Stimulated activated CD8-positive, alpha-beta memory T cell treated with anti-CD3 and anti-CD28 coated beads, Interleukin-2, amount 100 ng/mL, for 1 hour (primary cell): ENCODE measurements at places on chromosomes 2 and 18.

- no peak for DNase-seq
These were observed 265.9 kb upstream of the SPHKAP start for GRCh38 chr2:228447266-228447915.

DNA sequence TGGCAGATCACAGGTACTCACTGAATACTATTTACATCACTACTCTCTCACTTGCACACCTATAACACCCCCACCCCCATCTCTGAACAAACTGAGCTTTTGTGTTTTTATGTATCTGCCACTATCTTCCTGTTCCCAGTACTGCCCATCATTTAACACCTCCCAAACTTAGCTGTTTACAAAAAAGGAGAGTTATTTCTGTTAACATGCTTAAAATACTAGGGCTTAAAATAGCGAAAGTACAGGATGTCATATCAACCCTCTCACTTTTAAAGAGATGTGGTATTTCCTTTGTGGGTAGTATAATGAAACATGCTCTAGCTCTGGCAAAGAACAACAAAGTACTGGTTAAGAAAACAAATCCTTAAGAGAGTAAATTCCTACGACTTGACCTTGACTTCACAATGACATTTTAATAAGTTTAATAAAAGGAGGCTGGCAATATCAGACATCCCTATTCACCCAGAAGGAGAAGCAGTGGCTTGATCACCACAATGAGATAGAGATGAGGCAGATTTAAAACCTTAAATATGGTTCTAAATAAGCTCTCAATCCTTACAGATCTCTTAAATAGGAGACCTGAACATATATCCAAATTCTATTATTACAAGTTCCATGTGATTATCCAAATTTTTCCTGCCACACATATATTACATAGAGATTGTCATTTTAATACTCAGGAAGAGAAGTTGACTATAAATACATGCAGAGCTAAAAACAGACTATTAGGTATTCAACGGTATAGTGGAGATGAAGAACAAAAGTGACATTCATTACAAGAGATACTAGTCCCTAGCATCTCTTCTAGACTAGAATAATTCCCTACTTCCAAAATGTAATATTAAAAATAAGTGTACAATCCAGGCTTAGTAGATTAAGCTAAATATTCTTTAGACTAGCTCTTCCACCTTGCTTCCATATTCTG, 36.9 kb downstream of the TRAK2 start:
- no peak for DNase-seq

DNA sequence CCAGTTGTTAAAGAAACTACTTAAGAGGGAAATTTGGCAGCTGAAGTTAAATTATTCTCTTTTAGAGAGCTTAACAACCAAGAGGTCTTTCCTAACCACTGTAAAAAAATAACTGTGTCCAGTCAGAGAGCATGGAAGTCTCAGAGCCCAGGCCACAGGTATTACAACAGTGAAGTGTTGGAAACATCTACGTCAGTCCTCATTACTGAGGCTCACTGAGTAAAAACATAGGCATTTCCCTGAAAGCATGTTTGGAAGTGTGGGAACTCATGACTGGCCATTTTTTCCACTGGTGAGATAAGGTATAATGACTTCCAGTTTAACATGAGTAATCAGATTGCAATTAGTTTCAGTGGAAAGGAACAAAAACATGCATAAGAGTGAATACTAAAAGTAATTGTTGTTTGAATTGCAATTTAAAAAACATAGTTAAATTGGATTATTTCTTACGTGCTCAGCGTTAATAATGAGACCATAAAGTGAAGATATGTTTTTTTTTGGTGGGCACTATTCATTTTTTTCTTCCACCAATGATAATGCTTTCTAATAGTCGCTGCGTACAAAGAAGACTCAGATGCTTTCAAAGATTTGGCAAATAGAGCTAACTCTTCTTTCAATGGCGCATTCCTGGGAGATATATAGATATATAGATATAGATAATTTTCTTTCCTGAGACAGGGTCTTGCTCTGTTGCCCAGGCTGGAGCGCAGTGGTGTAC, 60.8 kb downstream of the EFEMP1 start:
- no peak for DNase-seq

DNA sequence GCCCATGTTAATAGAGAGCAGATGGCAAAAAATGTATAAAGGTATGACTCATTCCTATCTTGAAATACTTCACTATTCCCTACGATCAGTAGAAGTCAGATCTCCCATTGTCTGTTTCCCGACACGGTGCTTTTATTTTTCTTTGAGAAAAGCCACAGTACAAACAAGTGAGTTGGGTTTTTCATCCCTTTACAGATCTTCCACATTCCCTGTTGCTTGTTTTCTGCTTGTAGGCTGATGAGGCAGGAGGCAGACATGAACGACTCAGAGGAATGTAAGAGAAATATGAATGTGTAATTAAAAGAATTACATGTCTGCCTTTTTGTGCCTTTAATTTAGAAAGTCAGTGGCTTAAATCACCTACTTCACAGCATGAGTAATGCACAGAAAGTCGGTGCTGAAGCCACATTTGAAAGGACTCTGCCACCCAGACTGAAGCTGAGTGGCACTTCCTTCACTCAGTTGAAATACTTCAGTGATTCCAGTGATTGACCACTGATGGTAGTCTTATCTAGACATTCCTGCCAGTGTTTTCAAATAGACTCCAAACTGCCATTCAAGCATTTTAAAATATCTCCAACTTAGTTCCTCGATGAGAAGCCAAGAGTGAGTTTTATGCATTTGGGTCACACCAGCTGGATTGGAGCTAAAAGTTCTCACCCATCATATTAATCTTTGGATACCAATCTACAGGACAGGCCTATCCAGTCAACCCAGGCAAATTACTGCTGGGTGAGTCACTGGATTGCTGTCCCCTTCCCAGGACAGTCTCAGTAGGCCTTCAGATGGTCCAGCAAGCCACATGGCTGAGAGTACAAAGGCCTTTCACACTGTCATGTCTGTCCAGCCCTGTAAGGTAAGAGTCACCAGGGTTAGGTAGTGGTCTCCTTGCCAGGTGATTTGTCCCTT, 79.0 kb downstream of the COLEC12 start:
- DNase-seq: no peak

DNA sequence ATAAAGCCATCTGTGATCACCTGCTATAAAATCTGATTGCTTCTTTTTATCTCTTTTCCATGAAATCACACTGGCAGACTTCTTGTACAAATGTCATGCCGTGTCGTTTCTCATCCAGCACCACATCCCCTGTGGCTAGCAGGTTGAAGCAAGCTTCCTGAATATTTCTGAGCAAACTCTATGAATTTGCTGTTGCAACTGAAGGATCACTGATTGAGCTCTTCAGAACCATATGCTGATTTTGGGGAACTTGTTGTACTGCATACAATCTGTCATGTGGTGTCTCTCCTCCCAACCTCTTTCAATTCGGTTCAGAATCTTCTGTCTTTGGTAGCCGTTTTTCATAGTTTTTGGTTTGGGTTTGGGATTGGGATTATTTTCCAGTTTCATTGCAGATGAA, 57.7 kb upstream of the RBMS1 start:
- no peak for DNase-seq

DNA sequence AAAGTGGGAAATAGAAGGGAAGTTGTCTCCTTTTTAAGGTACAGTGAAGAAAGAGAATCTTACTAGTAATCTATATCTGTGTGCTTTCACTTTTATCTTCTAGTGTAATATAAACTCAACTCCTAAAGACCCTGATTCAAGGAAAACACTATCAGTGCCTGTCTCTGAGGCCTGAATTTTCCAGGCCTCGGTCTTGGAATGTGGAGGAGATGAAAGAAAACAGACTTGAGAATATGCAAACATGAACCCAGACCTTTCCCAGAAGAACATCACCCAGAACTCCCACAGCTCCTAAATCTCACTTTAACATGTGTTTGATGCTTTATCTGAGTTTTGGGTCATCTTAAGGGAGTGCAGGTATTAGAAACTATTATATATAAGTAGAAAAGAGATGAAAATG, 51.8 kb downstream of the EPB41L5 start:
- DNase-seq: no peak

GRCh38 chr2:240456447-240457222, 21.2 kb downstream of the GPC1 start:
- DNase-seq: no peak

DNA sequence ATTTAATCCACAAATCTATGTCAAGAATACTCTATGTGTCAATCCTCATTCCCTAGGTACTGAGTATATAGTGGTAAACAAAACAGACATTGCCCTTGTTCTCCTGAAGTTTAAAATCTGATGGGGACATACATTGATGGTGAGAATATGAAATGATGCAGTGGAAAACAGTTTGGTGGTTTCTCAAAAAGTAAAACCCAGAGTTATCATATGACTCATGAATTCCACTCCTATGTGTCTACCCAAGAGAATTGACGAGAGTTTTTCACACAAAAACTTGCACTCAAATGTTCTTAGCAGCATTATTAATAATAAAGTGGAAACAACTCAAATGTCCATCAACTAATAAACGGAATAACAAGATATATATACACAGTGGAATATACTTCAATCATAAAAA, 586.7 kb downstream of the CCDC85A start:
- no peak for DNase-seq

DNA sequence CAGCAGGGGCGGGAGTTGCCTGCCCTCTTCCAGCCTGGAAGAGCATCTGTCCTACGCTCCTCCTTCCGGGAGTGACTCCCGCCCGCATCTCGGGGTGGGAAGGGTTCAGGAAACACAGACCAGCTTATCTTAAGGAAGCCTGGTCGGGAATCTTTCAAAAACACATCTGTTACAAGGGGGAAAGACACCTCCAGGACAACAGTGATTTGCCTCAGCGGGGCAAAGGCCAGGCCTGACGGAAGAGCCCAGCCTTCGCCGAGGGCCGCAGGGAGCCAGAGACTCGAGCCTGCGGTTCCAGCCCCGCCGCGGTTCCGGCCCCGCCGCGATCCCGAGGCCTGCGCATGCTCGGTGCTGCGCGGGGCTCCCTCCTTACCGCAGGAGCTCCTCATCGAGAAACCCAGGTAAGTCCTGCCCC, 38.1 kb upstream of the TGIF1 start:
- DNase-seq: no peak

DNA sequence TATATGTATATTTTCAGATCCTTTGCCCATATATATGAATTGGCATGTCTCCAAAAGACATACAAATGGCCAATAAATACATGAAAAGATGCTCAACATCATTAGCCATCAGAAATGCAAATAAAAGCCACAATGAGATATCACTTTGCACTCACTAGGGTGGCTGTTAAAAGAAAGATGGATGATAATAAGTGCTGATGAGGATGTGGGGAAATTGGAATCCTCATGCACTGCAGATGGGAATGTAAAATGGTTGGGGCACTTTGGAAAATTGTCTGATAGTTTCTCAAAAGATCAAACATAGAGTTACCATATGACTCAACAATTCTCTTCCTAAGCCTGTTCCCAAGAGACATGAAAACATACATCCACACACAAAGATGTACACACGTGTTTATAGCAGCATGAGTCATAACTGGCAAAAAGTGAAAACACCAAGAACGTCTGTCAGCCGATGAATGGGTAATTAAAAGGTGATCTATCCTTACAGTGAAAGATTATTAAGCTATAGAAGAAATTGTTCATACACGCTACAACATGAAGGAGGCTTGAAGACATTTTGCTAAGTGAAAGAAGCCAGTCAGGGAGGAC, 19.7 kb downstream of the NGEF start:
- no peak for DNase-seq

DNA sequence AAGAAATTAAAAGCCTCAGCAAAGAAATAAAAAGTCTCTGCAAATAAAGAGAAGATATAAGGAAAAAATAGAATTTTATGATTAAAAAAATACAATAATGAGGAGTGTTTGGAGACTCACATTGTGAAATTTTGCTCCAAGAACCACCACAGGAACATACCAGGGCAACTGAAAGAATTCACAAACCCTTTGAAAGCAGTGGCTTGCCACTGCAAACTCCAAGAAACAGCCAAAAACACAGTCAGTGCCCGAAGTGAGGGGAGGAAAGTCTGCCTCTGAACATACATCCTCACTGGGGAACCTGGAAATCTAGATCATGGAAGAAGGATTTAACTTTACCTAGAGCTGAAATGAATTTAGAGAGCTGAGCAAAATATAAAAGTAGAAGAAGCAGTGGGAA, 33.1 kb downstream of the EVA1A start:
- DNase-seq: no peak
